ENCODE measurements at places on chromosomes 2 and 18.

- no peak for DNase-seq
Measured at GRCh38 chr18:13427354-13427753, 208.8 kb downstream of the LDLRAD4 start.

GRCh38 chr18:73136134-73136533 lies 268.3 kb upstream of the NETO1 start:
- no peak for DNase-seq

DNA sequence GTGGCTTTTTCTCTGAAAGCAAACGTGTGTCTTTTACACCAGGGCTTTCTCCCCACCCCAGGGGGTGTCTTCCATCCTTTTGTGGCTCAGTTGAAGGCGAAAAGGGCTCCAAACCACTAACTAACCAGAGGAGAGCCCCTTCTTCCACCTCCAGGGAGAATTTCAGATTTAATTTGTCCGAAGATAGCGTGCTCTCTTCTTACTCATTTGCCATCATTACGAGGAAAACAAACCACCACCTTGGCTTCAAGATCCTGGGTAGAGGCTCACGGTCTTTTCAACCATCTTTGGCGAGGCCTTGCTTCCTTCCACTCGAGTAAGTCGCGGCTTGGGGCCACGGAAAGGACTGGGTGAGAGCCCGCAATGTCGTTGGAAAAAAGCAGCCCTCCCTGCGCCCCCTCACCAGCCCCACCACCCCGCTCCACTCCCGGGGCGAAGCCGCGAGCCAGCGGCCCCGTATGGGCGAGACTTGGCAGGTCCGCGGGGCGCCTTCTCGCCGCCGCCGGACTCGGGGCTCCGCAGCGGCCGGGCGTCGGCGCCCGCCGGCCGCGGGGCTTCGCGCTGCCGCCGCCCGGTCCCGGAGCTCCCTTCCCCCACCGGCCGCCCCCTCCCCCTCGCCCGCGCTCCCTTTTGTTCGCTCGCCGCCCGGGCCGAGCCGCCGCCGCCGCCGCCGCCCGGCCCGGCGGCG lies 1.7 kb upstream of the ZNF532 start:
- DNase-seq = no peak

DNA sequence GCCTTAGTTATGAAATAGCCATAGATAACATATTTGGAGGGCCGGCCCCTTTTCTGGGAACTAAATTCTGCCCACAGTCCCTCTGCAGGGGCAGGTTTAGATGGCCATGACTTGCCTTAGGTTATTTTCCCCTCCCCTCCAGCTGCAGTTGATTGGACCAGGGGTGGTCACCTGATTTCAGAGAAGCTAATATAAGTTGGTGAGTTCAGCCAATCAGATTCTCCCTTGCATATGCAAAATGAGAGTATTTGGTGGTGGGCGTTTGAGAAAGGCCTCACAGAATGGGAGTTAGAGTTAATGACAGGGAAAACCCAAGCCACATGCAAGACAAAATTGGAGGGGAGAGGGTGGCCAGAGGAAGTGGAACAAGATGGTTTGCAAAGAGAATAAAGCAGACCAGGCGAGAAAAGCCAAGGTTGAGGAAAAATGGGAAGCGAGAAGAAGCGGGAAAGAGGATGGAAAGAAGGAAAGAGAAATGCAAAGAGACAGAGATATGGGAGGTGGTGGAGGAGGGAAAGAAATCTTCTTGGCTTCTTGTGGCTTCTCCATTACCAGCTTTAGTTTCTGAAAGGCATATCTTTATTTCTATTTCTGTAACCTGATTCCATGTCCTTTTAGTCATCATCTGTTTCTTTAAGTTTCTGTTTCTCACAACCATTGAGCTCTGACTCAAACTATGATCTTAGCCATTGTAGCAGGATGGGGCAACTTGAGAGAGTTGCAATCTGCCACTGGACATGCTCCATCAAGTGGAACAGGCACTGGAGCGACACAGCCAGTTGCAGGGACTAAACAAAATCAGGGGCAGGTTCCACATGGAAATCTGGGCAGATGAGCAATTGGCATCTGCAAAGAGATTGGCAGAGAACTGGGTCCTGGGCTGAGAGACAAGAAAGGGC lies 108.1 kb upstream of the SIX3 start:
- no peak for DNase-seq

- DNase-seq = no peak
Measured at GRCh38 chr2:128197059-128197458, 106.1 kb downstream of the UGGT1 start.

DNA sequence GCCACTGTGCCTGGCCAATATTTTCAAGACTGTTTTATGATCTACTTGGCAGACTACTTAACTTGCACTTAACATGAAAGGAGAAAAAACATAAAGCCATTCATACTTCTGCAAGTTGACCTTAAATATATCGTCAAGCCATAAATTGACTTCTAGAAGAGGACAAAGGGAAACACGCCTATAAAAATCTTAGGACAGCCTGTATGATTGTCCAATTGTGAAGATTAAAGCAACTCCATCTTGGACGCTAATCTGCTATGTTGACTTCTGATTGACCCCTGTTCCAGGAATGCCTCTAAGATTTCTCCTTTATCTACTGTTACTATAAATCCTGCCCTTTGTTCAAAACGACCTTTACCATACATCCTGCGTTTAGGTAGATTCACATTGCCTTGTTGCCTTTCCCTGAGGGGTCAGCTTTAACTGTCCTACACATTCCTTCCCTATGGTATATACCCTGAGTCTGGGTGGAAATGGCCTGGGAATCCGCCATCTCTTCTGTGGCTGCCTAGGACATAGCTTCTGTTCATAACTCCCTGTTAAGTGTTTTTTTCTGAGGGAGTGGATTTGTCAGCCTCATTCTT lies 40.2 kb upstream of the SLC35F5 start:
- no peak for DNase-seq

DNA sequence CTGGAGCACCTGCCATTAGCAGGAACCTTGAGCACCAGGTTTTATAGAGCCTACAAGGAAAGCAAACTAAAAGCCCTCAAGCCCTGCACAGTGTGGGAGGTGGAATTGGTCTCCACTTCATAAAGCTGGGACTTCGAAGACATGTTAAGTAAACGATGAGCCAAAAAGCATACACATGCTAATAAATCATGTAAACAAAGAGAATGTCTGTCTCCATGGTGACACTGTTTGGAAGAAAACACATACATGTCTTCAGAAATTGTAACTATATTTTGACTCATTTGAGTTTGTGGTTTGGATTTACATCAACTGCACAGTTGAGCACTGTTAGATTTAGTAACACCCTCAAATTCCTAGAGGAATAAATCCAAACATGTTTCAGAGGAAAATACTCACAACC lies 978.5 kb upstream of the LRRTM1 start:
- DNase-seq = no peak

- no peak for DNase-seq
Measured at GRCh38 chr2:117853873-117854272, 39.4 kb downstream of the DDX18 start.

DNA sequence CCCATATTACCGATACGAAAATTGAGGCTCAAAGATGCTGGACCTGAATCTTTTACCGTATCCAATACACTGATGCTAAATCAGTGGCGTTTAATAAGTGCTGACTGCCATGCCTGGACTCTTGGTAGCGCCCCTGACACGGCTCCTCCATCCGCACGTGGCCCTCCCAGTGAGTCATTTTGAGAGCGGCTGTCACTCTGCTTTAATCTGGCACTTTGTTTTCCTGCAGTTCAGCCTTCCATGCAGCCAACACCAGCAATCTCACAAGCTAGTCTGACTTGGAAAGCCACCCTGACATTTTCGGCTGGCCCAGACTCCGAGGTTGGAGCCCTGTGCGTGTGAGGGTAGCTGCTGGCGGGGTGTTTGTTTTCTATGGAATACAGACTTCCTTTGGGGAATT lies 155.1 kb upstream of the LMAN1 start:
- no peak for DNase-seq

DNA sequence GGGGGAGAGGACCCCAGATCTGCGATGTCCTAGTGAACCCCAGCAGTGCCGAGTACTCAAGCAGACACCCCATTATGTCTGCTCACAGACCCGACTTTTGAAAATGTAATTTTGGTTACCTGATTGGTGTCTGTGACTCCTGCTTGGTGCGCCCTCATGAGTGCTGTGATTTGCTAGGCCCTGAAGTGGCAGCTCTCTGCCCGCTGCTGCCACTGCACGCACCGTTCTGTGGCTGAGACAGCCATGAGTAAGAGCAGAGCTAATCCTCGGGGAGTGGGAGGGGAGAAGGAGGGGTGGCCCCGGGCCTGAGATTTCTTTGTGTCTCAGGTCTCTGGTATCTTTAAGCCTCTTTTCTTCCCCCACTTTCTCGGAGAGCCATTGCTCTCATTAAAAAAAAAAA lies 18.2 kb downstream of the FHOD3 start:
- DNase-seq = no peak

GRCh38 chr2:178193496-178193822 lies 853 bp upstream of the OSBPL6 start:
- no peak for DNase-seq

GRCh38 chr18:23838801-23839366 lies 149.6 kb downstream of the LAMA3 start:
- DNase-seq = no peak

- DNase-seq = no peak
Measured at GRCh38 chr2:21451403-21451802, 327.6 kb downstream of the TDRD15 start.

DNA sequence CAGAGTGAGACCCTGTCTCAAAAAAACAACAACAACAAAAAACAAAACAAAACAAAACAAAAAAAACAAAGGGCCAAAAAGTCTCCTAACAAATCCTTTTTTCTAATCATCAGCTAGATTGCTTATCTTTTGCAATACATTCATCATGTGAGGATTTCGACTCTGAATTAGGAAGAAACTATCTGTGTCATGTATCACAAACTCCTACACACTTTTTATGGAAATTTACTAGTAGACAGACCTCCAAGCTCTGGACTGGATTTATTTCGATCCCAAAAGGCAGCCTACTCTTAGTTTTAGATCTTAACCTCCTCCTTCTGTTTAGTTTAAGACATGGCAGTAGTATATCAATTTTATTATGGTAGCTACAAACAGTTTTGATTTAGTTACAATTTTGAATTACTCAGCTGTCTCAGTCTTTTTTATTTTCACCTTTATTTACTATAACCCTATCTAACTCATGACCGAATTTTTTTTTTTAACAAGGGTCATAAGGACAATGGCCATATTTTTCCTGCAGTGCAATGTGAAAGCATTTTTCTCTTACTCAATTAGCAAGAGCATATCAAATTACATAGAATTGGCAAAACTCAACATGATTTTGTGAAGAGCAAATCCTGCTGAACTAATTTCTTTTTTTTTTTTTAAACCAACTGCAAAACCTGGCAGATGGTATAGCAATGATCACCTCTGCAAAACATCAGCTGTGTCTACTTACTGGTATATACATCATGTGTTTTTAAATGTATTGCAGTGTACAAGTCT lies 10.7 kb upstream of the CCDC88A start:
- no peak for DNase-seq

DNA sequence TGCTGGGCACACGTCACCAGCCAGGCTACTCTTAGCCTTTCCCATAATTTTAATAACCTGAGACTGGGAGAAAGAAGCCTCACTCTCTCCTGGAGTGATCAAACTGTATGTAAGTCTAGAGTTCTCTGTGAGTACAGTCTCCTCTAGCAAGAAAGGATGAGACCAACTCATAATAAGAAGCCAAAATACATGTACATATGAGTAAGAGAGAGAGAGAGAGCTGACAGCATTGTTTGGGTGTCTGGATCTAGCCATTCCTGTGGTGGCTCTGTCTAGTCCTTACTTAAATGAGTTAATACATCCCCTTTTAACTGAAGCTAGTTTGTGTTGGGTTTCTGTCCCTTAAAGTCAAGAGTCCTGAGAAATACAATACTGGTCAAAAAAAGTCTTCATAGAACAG lies 26.0 kb upstream of the ANXA4 start:
- no peak for DNase-seq

DNA sequence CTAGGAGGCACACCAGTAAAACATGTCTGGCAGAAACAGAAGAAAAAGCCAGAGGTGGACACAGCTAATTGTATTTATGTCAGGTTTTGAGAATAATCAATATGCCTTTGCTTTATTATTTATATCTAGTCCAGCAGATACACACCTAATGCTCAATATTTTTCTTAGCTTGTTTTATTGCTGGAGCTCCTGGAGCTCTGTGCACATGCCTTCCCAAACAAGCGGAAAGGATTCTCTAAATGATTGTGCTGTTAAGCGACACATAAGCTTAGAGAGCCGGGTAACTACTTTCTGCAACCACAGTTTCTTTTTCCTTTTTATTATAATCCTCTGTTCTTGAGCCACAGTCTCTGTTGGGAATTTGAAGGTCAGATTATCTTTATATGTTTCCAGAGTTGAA lies 177.3 kb upstream of the ST6GAL2 start:
- no peak for DNase-seq

- DNase-seq = no peak
Measured at GRCh38 chr2:3703757-3704355, 481 bp downstream of the DCDC2C start.

GRCh38 chr2:44104855-44105271 lies 63.8 kb upstream of the PPM1B start:
- DNase-seq = no peak

DNA sequence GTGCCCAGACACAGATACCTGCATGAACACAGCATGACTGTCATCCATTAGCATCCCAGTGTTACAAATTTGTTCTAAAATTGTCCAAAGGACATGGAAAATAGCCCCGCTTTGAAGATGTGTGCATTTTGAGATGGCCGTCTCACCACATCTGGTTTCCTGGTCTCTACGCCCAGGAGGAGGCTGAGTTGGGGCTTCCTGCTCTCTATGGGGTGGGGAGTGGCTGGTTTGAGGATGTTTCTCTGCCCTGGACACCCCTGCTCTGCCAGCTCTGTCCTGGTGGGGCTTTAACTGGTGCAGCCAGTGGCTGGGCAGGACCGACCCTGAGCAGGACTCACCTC lies 74.6 kb upstream of the SMAD7 start:
- DNase-seq = no peak

All from AG09309 (cell line).